Gastroesophageal sphincter (tissue), 4 donors: ENCODE measurements at places on chromosomes 6 and 20. TPM values are rescaled to one million over a fixed set of nuclear protein-coding genes. Genes with fewer than 3 reads are reported as not detected.

Gene BEND6
- total RNA-seq = 4.5 TPM

Gene RAET1L
- total RNA-seq = not detected

Gene PLN
- 555 TPM for total RNA-seq

Gene GNAS-AS1
- not detected for total RNA-seq

Gene LRFN2
- total RNA-seq = not detected

Gene ZNF391
- 2.7 TPM for total RNA-seq

Gene PRL
- not detected for total RNA-seq

Gene CYP39A1
- 7.6 TPM for total RNA-seq

Gene NR2E1
- total RNA-seq = not detected
